ENCODE measurements at places on chromosomes 16 and 17.

- peak; percentile 41 for DNase-seq
Measured at GRCh38 chr16:88455610-88456355, 2.7 kb downstream of the ZFPM1 start.

DNA sequence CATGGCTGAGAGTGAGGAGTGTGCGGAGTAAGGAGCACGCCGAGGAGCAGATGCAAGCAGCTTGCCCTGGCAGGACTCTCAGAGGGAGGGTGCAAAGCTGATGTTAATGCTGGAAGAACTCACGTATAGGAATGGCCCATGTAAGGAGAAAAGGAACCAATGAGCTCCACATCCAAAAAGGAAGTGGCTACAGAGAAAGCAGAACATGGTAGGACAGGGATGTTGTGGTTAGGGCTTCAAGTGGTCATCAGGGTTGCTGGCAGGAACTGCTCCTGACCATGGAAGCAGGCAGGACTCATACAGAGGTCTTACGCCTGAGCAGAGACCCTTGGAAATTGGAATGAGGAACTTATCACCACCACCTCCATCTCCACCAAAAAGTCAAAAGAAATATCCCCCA, 5.2 kb downstream of the MYO1D start:
- DNase-seq = no peak

GRCh38 chr17:43720311-43721060, 38.1 kb downstream of the SOST start:
- peak; percentile 74 for DNase-seq

DNA sequence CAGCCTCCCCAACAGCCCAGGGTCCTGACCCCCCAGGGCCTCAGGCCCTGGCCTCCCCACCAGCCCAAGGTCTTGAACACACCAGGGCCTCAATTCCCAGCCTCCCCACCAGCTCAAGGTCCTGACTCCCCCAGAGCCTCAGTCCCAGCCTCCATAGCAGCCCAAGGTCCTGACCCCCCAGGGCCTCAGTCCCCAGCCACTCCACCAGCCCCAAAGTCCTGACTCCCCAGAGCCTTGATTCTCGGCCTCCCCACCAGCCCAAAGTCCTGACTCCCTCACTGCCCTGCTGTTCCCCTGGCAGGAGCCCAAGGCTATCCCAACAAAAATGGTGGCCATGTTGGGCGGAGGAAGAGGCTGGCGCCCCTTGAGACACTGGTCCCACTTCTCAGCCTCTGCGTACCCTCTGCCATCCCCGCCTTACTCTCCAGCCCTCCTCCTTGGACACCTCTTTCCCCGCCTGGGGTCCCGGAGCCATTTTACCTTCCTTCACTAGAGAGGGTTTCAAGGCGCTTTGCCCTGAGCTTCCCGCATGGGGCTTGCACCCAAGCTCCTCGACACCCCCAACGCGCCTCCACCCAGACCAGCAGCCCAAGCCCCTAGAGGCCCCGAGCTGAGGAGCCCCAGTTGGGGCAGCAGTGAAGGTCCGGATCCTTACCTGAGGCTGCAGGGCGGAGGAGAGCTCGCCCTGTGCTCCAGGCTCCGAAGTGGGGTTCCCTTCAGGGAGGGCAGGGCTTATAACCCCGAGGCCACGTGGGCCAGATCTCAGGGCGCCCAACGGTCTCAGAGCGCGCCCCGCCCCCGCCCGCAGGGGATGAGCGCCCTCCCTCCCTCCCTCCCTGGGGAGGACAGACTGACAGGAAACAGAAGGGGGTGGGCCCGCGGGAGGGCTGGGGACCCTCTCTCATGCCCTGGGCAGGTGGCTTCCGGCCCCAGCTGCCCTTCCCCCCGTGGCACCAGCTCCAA, 3.5 kb upstream of the TSPOAP1 start:
- DNase-seq = no peak

- no peak for DNase-seq
Measured at GRCh38 chr17:10162096-10162495, 36.3 kb downstream of the GAS7 start.

DNA sequence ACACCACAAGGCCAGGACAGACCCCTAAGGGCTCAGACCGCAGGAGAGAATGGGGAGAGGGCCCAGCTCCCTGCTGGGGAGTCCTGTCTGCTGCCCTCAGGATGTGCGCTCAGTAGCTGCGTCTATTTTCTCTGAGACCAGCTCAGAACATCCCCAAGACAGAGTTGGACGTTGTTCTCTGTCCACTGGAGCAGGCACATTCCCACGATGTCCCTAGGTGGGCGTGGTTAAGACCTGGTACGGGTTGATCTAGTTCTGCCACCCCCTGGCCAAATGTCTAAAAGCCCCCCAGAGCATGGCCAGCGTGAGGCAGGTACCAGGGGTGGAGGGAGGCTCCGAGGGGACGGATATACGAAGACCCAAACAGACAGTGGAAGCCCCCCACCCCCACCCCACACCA, 842 bp upstream of the CALB2 start:
- no peak for DNase-seq

DNA sequence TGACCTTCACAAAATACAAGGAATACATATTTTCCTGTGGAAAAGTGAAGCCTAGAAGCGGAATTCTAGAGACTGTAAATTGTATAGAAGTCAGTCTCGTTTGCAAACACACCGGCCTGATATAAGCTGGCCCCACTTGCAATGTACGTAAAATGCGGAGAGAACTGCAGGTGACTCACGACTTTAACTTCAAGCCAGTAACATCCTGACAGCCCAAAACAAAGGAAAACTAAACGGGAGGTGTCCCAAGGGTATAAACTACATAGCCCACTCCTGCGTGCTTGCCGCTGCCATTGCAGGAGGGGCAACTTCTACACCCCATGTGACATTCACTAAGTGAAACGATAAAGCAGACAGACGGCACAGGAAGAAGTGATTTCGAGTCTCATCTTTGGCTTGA, 101.6 kb downstream of the CYTH1 start:
- DNase-seq = no peak

All from fibroblast of skin of right quadriceps (primary cell).